ENCODE measurements at places on chromosomes 16 and 17.

- no peak for DNase-seq
Measured at GRCh38 chr17:7563115-7563869, 1.6 kb downstream of the SENP3 start.

GRCh38 chr16:27618165-27618564 lies 68.2 kb downstream of the KATNIP start:
- no peak for DNase-seq

DNA sequence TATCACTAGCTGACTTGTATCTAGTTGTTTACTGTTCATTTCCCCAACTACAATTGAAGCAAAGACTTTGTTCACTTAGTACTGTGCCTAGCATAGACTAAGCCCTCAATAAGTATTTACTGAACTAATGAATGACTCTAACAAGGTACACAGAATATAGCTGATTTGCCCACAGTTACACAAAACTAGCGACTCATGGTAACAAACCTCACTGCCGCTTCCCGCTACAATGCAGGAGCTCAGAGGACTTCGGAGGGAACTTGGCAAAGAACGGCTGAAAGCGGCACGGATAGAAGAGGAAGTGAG lies 524 bp downstream of the EFTUD2 start:
- no peak for DNase-seq

GRCh38 chr16:79045191-79045590 lies 555.3 kb downstream of the MAF start:
- DNase-seq: no peak

DNA sequence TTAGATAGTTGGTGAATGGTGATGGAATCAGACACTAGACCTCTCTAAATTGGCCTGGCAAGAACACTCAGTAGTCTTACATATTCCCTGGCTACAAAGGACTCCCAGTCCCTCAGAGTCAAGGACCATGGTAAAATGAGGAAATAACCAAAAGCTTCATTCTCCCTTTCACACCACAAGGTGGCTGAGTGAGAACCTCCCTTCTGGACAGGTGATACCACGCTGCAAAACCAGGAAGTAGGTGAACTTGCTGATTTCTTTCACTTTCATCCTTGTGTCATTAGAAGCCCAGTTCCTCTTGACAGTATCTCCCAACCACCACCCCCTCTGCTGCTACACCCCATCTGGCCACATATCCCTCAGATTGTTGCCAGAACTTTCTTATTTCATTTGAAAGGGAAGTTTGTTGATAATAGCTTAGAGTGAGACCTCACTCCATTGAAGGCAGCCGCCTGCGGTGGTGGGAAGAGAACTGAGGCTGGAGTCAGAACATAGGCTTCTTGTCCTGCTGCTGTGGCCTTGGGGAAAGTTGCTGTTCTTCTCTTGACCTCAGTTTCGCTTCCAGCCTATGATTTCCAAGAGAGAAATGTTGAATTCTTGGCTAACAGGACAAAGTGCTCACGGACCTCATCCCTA lies 290.6 kb upstream of the CCL2 start:
- DNase-seq: no peak

DNA sequence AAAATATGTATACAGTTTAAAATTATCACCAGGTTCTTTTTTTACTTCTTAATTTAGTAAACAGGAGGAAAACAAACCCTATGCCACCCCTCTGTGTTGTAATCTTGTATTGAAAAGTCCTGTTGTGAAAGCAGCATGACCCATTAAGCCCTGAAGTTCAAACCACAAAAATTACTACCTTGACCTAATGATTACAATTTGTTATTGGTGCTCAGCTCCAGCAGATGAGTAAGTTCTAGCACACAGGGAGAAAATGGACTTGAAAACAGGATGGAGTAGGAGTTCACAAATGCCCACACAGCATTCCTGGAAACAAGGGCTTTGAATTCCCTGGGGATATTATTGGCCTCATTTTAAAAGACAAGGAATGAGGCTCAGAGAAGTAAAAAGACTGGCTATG lies 505.8 kb upstream of the ERCC4 start:
- no peak for DNase-seq

- no peak for DNase-seq
Measured at GRCh38 chr17:71338396-71338795, 782.4 kb upstream of the SOX9 start.

GRCh38 chr16:84847564-84848355 lies 28.0 kb downstream of the CRISPLD2 start:
- no peak for DNase-seq

GRCh38 chr16:86374603-86375130 lies 135.7 kb upstream of the FOXF1 start:
- no peak for DNase-seq

GRCh38 chr16:4704491-4704890 lies 11.1 kb downstream of the NUDT16L1 start:
- DNase-seq: no peak

DNA sequence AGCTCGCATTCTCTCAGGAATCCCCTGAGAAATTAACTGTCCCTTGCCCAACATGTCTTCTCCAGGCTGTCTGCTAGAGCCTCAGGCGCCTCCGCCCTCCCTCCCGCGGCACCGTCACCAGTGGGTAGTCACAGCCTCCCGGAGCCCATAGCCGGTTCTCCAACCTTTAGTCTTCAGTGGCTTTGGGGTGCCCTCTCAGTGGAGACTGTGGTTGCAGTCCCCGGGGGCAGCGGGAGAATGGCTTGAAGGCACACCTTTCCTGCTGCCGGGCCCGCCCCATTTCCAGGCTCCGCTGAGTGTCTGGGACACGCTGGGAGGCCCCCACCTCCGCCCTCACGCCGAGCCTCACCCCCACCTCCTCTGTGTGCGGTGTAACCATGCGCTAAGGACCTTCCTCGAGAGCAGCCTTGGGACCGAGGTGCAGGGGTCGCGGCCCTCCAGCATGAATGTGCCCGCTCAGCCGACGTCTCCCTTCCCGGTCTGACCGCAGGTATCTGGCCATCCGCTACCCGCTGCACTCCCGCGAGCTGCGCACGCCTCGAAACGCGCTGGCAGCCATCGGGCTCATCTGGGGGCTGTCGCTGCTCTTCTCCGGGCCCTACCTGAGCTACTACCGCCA lies 1.7 kb downstream of the GALR2 start:
- DNase-seq: no peak

- no peak for DNase-seq
Measured at GRCh38 chr16:54933281-54934011, 2.8 kb downstream of the IRX5 start.

- DNase-seq: no peak
Measured at GRCh38 chr17:36877771-36878170, 59.5 kb upstream of the LHX1 start.

GRCh38 chr17:73227944-73228343 lies 33.7 kb downstream of the CPSF4L start:
- DNase-seq: no peak

- DNase-seq: no peak
Measured at GRCh38 chr16:12188061-12188934, 211.8 kb downstream of the SNX29 start.

DNA sequence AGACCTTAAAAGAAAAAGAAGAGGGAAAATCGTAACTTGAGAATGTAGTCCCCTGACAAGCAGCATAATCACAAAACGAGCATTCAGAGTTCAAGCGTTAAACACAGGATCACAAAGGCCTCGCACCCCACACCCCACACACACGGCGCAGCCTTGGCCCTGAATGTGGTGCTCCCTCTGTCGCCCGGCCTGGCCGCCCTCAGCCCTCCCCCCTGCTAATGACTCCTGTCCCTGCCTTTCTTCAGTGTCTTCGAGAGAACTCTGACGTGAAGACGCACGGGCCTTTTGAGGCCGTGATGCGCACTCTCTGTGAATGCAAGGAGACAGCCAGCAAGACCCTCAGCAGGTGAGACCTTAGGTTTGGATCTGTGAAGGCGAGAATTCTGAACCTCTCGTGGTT lies 47.5 kb upstream of the ENDOV start:
- DNase-seq: no peak
